ENCODE measurements at places on chromosomes 11 and 22.

DNA sequence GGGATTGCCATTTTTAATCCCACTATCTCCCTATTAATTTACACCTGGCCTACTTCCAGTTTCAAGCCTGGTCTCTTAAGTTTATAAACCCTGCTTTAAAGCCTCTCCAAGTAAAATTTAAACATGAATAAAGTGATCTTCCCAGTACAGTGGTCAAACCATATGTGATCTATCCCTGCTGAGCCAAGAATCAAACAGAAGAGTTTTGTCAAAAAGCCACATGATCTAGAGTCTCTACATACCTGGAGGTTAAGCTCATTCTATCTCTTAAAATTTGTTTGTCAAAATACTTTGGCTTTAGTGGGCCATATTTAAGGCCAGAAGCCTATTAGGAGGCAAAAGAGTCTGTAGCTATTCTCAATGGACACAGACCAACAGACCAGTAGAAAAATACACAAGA is 42.9 kb upstream of the DDI1 start:
- DNase-seq = no peak

GRCh38 chr11:73266646-73267020 is 5.5 kb upstream of the P2RY6 start:
- no peak for DNase-seq

DNA sequence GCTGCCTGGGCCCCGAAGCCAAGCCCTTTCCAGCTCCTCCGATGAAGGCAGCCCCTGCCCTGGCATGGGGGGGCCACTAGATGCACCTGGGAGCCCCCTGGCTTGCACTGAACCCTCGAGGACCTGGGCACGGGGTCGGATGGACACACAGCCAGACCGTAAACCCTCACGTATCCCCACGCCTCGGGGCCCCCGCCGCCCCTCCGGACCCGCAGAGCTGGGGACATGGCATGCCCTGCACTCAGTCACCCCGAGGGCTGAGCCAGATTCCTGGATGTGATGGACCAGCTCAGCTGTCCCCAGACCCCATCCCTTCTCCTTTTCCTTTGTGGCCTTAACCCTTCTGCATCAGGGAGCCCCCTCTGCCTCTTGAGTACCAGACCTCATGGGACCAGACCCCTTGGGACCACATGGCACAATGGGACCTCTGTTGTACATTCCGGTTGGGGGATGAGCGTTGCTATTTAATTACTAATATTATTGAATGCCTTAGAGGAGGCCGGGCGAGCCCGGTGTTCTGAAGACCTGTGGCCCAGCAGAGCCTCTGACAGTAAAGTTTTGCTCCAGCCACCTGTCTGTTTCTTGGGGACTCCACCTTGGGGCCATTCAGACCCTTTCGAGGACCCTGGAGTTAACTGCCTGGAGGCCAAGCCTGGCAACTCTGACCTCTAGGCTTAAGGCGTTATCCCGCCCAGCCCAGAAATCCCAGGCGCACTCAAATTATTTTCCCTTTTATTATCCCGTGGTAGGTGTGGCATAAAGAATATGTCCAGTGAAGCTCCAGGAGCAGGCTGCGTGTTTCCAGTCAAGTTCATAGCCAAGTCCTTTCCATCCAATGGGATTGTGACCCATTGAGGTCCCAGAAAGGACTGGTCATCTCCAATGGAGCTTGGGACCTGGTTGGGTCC is 3.0 kb downstream of the RASL10A start:
- no peak for DNase-seq

- DNase-seq = no peak
These were observed 25.9 kb upstream of the ROBO3 start for GRCh38 chr11:124839128-124839971.

DNA sequence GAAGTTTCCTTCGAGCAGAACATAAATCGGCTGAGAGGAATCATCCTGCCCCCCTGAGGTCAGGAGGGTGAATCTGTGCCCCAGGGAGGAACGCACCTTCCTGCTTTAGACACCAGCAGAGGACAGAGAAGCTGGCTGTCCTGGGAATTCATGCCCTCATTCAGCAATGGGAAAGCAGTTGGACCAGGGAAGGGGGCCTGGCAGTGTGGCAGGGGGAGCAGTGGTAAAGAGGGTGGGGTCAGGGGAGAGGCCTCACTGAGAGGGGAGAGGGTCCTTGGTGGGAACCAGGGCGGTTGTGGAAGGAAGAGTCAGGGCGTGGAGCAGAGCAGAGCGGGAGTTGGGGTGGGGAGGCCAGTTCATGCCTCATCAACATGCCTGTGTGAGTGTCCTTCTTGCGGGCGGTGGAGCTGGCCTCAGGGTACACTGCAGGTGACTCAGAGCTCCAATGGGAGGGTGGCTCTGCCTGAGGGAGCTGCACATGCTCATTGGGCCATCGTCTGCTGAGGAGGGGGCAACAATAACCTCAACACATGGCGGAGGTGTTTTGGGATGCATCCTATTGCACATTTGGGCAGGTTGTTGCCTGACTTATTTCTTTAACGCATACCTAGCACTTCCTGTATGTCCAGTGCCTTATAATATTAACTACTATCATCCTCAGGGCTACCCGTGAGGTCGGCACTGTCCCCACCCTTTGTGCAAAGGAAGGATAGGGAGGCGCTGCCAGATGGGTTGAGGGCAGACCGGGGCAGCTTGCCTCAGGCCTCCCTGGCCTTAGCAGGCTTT is 23.2 kb downstream of the MED15 start:
- no peak for DNase-seq

DNA sequence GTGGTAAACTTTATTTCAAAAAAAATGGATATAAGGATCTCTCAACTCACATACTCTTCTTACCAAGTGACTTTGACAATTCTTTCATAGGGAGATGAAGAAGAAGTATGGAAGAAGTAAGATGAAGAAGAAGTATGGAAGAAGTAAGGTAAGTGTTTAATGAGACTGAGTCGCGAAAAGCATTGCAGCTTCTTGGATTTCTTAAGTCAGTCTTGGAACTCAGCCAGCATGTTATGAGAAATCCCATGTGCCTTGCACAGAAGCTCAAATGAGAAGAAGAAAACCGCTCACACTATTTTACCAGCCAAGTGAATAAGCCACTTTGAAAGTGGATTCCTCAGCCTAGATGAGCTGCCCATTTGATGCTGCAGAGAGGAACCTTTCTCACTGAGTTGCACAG is 332.0 kb upstream of the CCDC179 start:
- no peak for DNase-seq

DNA sequence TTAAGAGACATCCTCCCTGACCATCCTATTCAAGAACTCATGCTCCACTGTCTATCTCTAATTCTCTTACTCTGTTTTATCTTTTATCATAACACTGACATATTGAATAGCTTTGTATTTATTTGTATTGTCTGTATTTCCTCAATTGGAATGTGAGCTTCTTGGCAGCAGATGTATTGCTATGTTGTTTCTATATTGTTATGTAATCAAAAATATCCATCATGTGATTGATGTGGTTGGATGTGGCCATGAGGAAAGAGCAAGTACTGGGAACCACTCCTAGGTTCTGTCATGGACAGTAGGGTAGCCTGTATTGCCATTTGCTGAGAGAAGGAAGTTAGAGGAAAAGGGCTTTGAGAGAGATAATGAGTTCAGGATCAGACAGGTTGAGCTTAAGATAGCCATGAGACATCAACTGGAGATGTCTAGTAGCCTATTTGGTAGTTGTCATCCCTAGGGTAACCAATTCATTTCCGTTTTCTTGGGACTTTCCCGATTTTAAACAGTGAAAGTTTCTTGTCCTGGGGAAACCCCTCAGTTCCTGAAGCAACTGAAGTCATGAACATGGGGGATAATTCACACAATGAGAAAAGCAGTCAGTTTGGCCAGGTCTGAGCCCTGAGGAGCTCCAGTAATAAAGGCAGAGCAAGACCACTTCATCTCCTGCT is 404.5 kb downstream of the INSC start:
- DNase-seq = no peak

- DNase-seq = no peak
These were observed 9.4 kb downstream of the UBQLN3 start for GRCh38 chr11:5500393-5500801.

- DNase-seq = no peak
These were observed 1.8 kb downstream of the SYTL2 start for GRCh38 chr11:85809191-85809590.

DNA sequence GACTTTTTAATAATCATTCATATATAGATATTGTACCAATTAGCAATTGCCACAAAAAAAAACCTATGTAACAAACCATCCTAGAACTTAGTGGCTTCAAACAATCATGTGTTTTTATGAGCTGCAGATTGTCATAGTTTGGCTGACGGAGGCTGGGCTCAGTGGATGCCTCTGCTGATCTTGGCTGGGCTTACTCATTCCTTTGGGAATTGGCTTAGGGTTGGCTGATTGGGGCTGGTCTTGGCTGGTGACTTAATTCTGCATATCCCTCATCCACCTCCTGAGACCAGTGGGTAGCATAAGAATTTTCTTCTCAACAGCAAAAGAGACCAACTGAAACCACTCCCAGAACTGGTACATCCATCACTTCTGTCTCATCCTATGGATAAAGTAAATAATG is 57.9 kb upstream of the PHF21B start:
- DNase-seq = no peak

GRCh38 chr22:19571995-19572394 is 47.8 kb upstream of the CLDN5 start:
- DNase-seq = no peak

- no peak for DNase-seq
These were observed 941.7 kb downstream of the OPCML start for GRCh38 chr11:132590554-132590953.

- peak; percentile 19 for DNase-seq
These were observed at the start of gene PTPMT1 for GRCh38 chr11:47565340-47566148. Gene PTPMT1 (plus strand): TSS chr11:47565599. CDS start chr11:47565623, 24 bp downstream.

- DNase-seq = no peak
These were observed 31.2 kb downstream of the C11orf71 start for GRCh38 chr11:114368918-114369680.

Data from hypothalamus (tissue), 51 donors.